ENCODE measurements at places on chromosomes 5 and 9.

GRCh38 chr9:95316274-95316673 is 1.2 kb downstream of the FANCC start:
- no peaks in the 10 kb centered on the region for H3K27me3 ChIP-seq
- peak overlapping the region; percentile 90 for H3K27ac ChIP-seq
- H3K4me3 ChIP-seq: peak overlapping the region; percentile 84
- H3K4me1 ChIP-seq: peaks cover 12% of the 10 kb centered on the region
- no peaks in the 10 kb centered on the region for H3K36me3 ChIP-seq

- no peak for DNase-seq
- H3K36me3 ChIP-seq: peaks cover 32% of the 10 kb centered on the region
- no peaks in the 10 kb centered on the region for H3K27me3 ChIP-seq
- H3K4me3 ChIP-seq: peak overlapping the region; percentile 100
Measured at GRCh38 chr5:40678026-40678425, 1.7 kb upstream of the PTGER4 start.

GRCh38 chr9:92432972-92433548 is 8.8 kb upstream of the OMD start:
- no peaks in the 10 kb centered on the region for H3K27me3 ChIP-seq
- H3K4me1 ChIP-seq: no peaks in the 10 kb centered on the region
- no peaks in the 10 kb centered on the region for H3K36me3 ChIP-seq
- H3K27ac ChIP-seq: no peak overlapping the region
- H3K4me3 ChIP-seq: no peak overlapping the region

DNA sequence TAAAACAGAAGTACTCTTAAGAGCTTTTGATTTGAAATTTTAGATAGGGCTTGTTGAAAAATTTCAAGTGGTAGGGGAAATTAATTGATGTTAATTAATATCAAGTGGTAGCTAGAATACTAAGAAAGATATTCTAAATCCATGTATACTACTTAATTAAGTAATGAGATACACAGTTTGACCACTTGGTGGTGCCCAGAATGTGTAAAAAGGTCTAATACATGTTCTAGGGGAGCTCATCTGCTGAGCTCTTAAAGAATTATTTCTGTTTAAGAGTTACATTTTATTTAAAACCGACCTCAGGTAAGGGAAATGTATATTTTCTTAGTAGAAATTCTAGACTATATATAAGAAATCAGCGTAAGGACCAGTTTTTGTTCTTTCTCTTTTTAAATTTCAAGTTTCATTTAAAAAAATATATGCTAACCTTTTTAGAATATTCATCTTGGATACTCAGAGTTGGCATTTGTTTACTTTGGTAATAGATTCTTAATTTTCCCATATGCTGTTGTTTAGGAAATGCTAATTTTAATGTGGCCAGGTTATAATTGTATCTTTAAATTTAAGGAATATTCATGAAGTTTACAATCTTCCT is 61.5 kb downstream of the LNPEP start:
- H3K4me3 ChIP-seq: no peak overlapping the region
- H3K36me3 ChIP-seq: peaks cover 32% of the 10 kb centered on the region
- peaks cover 46% of the 10 kb centered on the region for H3K4me1 ChIP-seq
- H3K27ac ChIP-seq: no peak overlapping the region

DNA sequence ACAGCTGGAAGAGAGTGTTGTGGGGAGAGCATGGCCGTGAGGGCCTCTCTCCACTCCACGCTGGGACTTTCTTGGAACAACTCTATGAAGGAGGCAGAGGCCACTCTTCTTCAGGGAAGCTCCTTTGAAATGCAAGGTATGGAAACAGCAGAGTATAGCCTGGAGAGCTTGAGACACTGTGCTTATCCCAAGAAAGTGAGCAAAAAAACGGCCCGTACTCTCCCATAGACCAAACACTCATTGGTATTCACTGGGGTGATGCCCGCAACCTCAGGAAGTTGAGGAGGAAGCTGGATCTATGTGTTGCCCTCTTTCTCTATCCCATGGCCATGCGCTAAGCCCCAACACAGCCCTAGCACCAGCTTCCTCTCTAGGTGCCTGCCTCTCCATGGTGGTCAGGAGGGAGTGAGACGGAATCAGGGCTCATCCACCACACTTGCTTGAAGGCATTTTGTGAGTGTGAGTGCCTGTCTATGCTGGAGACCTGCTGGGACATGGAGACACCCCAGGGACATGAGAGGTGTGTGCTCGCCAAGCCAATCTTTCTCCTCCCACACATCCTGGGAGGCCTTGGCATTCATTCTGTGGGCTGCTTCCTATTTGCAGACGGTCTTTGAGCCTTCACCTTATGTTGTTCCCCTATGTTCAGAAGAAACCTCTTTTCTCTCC is 616.6 kb downstream of the IRX1 start:
- H3K27me3 ChIP-seq: no peaks in the 10 kb centered on the region
- no peaks in the 10 kb centered on the region for H3K4me1 ChIP-seq
- DNase-seq: no peak
- H3K4me3 ChIP-seq: no peak overlapping the region
- no peak overlapping the region for H3K27ac ChIP-seq

Measured in natural killer cell treated with Interleukin-12 subunit alpha and Interleukin-12 subunit beta and Interleukin-15 and Interleukin-18, amount 100 ng/mL, for 72 hours (primary cell).